AG08396 (cell line): ENCODE measurements at places on chromosomes 12 and 14.

- no peak for DNase-seq
Observed at GRCh38 chr14:101232340-101233020, 328.8 kb upstream of the DIO3 start.

DNA sequence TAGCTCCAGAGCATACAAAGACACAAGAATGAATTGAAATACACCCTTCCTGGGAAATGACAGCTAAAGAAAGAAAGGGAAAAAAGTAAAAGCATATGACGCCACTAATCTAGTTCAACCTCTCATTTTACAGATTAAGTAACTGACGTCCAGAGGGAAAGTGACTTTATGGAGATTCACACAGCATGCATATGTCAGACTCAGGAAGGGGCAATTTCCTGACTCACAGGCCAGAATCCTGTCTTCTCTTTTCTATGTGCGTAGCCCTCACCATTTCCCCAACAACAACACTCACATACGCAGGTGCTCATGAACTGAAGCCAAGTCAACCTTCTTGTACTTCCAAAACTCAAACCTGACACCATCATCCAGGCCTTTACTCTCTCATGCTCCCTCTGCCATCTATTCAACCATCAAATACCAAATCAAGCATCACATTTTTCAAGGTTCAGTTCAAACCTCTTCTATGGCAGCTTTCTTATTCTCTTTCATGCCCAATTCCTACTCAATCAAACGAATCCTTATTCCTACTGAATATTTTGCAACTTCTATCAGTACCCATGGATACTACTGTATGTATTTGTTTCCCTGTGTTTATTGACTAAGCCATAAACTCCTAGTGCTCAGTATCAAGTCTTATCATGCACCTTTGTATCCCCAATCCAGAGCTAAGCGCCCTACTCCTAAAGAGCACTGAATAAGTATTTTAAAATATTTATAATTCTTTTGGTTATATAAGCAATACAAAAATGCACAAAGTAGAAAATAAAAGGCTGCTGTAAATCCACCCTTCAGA lies 52.8 kb downstream of the STXBP6 start:
- DNase-seq, result no peak

DNA sequence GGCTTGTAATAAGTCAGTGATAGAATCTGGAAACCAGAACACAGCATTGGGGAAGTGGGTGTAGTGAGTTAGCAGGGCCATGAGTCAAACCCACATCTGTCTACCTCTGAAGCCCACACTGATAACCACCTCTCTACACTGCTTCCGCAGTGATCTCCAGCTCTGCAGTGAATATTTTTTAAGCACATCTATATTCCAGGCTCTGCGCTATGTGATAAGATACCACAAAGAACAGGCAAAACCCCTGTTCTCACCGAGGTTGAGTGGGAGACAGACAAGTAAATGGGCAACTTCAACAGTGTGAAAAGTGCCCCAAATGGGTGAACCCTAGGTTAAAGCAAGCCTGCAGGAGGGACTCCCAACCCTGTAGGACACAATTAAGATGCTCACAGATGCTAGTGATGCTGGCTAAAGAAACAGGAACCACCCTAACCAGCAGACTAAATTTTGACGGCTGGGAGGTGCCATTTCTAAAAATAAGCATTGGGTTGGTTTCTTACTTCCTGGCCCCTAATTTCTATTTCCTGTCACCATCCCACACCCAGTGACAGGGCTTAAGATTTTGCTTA lies 375.0 kb downstream of the DPF3 start:
- no peak for DNase-seq

GRCh38 chr12:85509081-85509856 lies 229.2 kb downstream of the ALX1 start:
- no peak for DNase-seq

DNA sequence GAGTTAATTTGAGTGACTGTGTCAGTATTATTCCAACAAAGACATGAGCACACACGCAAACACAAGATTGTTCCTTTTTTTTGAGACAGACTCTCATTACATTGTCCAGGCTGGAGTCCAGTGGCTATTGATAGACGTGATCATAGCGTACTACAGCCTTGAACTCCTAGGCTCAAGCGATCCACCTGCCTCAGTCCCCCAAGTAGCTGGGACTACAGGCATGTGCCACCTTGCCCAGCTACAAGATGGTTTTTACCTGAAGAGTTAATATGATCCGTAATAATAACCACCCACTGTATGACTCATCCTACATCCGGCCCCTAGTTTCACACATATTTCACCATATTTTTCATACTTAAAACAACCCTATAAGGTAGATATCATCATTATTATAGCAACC lies 26.8 kb downstream of the BCAT1 start:
- DNase-seq, result no peak

GRCh38 chr12:94704452-94705306 lies 54.3 kb upstream of the TMCC3 start:
- peak; percentile 57 for DNase-seq

- DNase-seq, result peak; percentile 68
Observed at GRCh38 chr14:75147423-75148071, 20.7 kb upstream of the NEK9 start.

DNA sequence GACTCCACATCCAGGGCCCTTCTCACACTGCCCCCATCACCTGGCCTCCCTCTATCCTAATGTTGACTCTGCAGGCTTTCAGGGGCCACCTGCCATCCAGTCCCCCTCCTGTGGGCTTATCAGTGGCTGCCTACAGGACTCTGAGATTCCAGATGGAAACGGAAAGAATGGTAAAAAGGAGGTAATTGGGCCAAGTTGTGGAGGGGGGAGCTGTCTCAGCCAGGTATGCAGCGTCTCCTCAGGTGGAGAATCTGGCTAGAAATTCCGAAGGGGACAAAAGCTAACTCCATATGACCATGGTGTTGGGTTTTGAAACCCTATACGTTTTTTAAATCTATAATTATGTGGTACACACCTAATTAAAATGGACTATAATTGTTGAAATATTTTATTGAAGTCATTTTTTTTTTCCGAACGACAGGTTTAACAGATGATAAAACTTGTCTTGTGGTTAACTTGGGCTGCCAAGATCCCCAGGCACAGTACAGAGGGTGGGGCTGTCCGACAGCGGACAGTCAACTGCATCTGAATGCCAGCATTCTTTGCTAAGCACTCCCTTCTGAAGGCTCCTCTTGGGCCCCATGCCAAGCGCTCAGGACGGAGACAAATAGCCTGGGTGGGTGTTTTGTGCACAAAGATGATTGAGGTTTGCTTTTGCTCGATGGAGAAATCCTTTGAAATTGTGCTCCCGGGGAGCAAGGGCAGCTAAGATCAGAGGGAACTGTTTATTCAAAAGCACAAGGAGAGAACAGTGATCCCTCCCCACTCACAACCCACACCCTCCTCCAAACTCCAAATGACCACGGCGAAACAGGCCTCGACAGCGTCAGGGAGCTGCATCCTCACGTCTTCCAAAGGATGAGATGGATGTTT lies 365.6 kb downstream of the BCL11B start:
- no peak for DNase-seq

- DNase-seq, result peak; percentile 13
Observed at GRCh38 chr14:105088812-105089745, 23.8 kb upstream of the GPR132 start.

DNA sequence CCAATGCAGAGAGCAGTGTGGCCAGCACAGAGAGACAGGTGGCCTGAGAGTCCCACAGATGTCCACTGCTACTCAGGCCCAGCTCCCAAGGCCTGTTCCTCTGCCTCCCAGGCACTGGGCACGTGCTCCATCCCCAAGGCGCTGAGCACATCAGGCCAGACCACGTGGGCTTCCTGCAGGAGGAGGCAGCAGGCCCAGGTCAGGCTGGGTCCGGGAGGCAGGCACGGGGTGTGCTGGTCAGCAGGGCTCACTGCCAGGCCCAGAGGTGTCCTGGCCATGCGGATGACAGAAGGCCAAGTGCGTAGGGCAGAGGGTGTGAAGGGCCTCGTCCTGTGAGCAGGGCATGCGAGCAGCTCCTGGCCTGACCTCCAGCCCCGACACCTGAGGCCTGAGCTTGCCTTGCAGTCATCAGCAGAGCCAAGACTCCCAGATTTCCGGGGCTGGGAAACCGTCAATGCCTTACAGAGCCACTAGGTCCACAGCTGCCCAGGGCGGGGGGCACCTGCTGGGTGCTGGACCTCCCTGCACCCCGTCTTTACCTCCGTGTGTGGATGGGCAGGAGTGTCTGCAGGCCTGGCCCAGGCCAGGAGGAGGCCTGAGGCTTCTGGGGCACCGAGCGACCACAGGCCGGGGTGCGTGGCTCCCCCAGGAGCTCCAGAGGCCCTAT lies 14.9 kb downstream of the TRMT61A start:
- no peak for DNase-seq

DNA sequence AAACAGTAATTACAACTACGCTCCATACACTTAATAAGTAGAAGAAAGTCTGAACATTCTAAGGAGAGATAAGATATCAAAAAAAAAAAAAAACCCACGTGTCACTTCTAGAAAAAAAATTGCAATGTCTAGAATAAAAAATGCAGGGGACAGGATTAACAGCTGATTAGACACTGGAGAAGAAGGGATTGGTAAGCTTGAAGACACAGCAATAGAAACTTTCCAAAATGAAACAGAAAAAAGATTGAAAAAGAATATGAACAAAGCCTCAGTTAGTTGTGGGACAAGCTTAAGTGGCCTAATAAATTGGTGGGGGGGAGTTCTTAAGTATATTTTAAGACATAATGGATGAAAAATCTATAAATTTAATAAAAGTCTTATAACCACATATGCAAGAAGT lies 105.5 kb downstream of the PTPRR start:
- no peak for DNase-seq

- DNase-seq, result no peak
Observed at GRCh38 chr14:55180006-55180405, 11.4 kb downstream of the DLGAP5 start.

DNA sequence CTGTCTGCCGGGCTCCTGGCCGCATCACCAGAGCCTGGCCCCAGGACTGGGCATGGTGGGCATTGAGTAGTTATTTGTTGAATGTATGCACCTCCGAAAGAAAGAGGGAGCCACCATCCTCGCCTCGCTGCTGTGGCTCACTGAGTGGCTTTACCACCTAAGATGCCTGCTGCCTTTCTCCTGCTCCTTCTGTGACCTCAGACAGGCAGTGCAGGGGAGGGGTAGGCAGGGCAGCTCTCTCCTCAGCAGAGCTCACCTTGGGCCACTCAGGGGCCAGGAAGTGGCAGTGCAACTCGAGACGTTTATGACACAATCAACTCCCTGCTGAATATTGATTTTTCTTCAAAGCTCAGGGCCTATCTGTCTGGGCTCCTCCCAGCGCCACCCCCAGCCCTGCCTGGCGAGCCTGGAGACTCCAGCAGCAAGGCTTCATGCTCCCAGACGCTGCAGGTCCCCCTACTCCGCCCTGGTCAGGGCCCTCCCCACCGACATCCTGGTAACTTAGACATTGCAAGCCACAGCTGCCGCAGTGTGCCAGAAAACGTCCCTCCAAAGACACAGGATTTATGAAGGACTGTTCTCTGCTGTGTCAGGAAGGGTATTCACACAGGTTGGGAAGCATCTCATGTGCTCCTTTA lies 84.3 kb upstream of the DIO3 start:
- DNase-seq, result no peak

GRCh38 chr14:74907744-74908143 lies 15.3 kb downstream of the RPS6KL1 start:
- DNase-seq, result no peak

GRCh38 chr14:66104486-66104885 lies 381.7 kb upstream of the CCDC196 start:
- no peak for DNase-seq

GRCh38 chr12:116534311-116535121 lies 24.7 kb upstream of the MAP1LC3B2 start:
- DNase-seq, result peak; percentile 17

DNA sequence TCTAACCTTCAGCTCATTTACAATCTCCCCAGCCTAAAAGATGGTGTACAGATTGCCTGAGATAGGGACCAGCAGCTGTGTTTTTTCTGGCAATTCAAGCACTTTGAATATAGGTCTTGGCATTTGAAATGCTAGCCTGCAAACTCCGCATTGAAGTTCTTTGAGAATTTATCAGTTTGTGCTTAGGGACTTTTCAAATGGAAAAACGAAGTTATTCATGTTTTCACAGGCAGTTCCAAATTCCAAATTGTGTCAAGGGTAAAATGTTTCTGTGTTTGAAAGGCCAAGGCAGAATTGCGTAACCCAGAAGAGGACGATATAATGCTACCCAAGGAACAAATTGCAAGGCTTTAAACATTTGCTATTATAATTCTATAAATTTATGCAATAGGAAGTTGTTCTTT lies 168.9 kb upstream of the RASSF8 start:
- DNase-seq, result no peak

DNA sequence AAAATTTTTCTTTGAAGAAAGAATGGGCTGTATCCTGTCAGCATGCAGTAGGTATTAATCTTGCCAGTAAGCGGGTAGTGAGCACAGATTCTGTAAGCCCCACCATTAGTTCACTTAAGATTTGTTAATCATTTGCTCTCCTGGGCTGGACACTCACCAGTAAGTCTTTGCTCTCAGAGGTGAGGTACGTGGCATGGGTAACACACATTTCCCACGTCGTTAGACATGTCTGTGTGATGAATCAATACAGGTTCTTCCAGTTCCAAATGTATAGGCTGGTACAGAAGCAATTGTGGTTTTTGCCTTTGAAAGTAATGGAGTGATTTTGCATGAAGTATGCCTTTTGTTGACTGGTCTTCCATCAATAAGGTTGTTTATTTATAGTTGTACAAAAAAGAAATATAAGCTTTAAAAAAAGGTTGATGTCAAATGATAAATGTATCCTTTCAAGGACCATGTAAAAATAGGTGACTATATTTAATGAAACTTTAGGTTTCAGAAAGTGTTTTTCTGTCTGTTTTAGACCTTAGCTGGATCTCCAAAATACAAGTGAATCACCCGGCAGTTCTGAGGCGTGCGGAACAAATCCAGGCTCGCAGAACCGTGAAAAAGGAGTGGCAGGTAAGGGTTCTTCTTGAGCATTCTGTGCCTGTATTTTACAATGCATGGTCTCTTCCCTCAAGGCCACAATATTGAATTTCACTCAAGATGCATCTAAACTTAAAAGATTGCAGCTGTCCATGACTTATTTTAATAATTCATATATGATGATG lies 45.5 kb downstream of the DERA start:
- DNase-seq, result no peak

- no peak for DNase-seq
Observed at GRCh38 chr14:97851428-97851995, 1054.3 kb downstream of the VRK1 start.

- DNase-seq, result no peak
Observed at GRCh38 chr14:99260587-99261551, 11.1 kb downstream of the BCL11B start.

DNA sequence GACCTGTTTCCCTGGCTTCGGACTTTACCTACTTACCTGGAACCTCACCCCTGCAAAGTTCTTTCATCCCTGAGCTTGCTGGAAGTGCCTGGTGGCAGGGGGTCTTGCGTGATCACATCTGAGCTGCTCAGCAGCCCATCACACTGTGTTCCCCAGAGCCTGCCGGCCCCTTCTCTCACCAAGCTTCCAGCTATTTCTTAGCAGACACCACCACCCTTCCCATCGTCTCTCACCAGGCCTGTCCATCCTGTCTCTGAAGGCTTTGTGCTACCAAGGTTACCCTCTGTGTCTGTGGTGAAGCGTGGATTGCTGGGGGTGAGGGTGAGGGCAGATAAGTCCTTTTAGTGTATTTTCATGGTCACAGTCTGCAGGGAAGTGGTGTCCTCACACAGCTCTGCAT lies 78.8 kb upstream of the NRXN3 start:
- DNase-seq, result no peak
